Osteoblast (primary cell): ENCODE measurements at places on chromosomes 4 and X. TPM values are rescaled to one million over a fixed set of nuclear protein-coding genes. Genes with fewer than 3 reads are reported as not detected.

DNA sequence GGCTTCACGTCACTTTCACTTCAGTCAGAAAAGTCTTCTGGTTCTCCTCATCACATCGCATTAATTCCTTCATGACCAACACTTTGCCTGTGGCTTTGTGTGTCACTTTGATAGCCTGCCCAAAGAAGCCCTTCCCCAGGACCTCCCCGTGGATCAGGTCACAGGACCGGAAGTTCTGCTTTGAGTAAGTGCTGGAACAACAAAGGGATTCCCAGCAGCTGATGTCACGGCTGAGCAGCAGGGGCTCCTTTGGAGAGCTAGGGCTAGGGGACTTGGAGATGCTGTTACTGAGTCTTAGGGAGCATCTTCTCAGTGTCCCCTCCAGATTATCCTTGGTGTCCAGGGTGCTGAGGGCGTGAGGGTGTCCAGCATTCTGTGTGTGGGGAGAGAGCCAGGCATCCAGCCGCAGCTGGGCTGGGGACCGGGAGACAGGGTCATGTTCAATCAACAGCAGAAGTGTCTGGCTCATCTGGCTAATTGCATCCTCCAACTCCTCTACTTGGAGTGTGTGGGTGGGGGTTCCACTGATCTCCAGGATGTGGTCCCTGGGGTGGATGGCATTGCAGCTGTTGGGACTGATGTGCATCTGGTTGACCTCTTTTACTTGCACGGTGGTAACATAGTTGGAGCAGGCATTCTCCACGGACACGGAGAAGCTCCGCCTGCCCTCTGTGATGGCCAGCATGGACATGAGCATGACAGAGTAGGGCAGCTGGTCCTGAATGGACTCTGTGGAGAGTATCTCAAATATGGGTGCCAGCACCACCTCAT lies 39.2 kb upstream of the ARHGAP6 start:
- DNase-seq, result peak; percentile 45

DNA sequence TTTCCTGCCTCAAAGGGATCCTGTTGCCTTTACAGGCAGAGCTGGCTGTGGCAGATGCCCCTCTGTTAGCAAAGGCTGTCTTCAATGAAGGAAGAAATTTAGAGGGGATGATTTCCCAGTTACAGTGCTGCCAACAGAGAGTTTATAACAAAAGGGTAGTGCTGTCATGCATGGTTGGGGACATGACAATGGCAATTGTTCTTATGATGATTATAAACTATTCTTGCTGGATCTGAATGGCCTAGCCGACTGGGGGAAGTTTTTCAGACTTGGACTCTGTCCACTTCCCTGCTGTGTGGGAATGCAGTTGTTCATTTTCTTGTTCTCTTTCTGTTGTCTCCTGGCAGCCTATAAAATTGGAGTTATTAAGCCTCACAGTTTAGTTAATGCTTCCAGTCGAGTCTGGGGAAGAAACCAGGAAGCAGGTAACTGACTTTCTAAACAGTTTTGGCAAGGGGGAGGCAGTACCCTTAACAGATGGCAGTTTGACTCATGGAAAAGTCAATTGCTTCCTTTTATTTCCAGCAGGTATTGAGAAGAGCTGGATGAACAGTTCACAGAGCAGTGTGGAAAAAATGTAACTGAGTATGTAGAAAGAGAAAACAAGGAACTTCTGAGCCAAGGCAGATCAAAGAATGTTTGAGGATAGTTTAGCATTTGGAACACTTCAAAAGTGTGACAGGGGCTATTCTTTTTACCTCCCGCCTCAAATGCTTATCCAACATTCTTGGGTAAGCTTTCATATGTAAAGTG lies 582.6 kb downstream of the RAPGEF2 start:
- no peak for DNase-seq

The AMOT gene
- total RNA-seq, result 3.2 and 5.1 TPM in 2 replicates

DNA sequence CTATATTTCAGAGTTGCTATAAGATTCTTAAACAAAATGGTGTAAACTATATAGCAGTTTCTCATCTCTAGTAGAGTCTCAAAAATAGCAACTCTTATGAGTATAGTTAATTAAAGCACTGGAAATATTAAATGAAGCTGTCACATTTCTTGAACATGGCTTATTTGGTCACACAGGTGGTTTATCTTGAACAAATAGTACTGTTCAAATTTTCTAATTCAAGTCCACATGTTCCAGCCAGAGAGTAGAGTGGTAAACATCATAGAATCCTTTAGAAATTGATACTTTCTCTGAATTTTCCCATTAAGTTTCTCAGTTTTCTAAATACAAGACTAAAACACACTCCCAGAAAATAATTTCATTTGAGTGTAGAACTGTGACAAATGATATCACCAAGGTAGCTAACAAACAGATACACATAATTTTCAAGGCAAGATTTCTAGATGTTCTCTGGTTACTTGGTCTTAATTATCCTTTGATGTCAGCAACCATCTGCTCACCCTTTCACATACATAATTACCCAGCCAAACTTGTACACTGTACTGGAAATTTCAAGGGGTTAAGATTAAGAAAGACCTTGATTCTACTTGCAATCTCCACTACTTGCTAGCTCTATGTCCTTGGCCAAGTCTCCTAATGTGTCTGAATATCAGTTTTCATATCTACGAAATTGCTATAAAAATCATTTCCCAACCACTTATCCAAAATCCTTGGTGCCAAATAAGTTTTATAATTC lies 24.3 kb upstream of the PAK3 start:
- no peak for DNase-seq

GRCh38 chr4:96603641-96604040 lies 763.7 kb downstream of the PDHA2 start:
- no peak for DNase-seq

GRCh38 chrX:12693754-12694153 lies 97.5 kb upstream of the PRPS2 start:
- DNase-seq, result peak; percentile 73

DNA sequence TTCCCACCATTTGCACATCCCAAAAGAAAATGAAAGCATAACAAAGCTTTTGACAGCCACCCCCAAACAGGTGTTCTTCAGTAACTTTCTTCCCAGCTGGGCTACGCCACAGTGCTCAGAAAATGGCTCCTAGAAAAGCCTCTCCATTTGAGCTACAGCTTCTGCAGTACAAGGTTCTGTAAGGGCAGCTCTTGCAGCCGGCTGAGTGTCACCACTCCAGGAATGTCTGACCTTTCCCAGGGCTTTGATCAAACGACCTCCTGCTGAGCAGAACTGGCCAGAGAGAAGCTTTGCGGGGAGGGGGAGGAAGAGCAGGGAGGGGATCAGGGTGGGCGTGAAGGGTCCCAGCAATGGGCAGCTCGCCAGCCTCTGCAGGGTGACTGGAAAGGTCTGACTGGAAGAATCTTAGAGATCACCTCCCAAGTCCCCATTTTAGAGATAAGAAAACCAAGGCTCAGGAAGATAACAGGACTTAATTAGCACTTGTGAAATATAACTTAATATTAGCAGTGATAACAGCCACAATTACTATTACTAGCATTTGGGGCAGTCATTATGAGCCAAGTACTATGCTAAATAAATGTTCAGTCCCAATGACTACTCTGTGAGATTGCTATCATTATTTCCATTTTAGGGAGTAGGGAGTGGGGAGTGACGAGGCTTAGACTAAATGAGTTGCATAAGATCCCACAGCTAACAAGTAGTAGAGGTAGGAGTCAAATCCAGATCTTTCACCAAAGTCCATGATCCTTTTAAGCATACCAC lies 51.1 kb downstream of the LEF1 start:
- DNase-seq, result no peak

The MGAT4D gene
- not detected in 2 replicates for total RNA-seq

DNA sequence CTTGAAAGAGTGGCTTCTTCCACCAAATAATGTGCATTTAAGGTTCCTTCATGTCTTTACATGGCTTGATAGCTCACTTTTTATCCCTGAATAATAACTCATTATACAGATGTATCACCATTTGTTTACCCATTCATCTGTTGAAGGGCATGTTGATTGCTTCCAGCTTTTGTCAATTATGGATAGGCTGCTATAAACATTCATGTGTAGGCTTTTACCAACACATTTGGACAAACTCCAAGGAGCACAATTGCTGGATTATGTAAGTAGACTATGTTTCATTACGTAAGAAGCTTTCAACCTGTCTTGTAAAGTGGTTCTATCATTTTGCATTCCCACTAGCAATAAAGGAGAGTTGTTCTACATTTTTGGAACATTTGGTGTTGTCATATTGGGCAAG lies 2637.0 kb downstream of the PCDH7 start:
- DNase-seq, result no peak

The UGT2B11 gene
- total RNA-seq, result not detected in 2 replicates

GRCh38 chrX:22652596-22652995 lies 347.2 kb upstream of the DDX53 start:
- peak; percentile 45 for DNase-seq

GRCh38 chr4:137601934-137602333 lies 69.6 kb upstream of the PCDH18 start:
- DNase-seq, result no peak

DNA sequence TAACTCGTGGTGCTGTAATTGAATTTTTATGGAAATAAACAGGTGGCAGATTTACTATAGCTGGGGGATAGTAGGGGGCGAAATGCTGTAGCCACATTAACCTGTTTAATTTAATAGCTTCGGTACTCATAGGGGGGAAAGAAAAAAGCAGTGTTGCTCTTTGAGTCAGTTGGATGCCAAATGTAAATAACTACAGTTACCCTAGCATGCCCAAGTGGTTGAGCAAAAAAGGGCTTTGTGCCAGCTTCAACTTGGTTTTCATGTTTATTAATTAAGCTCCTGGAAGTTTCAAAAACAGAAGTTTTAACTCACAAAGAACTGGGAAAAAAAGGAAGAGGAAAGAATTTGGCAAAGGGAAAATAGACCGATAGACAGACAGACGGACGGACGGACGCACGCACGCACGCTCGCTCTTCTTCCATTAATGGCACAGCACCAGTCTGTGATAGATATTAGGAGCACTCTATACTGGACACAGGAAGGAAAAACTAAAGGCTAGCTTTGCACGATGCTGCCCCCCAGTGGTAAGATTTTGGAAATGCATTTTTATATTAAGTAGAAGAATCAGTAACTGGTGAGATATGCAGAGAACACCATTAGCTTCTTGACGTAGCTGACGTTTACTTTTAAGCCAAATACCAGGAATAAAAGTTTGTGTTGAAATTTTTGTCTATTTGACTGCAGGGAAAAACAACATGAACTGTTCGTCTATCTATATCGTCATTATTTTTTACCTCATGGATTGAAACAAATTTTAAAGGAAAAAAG lies 151.8 kb downstream of the SLC7A11 start:
- peak; percentile 95 for DNase-seq

The CXorf49 gene
- total RNA-seq, result not detected in 2 replicates

GRCh38 chrX:25527596-25527995 lies 511.8 kb upstream of the ARX start:
- DNase-seq, result no peak

GRCh38 chr4:127580300-127580699 lies 52.5 kb upstream of the INTU start:
- DNase-seq, result no peak
